ENCODE measurements at places on chromosomes 11 and 22.

- DNase-seq, result no peak
These were observed 704.0 kb downstream of the KCNA4 start for GRCh38 chr11:29312812-29313211.

GRCh38 chr11:103942646-103943045 lies 93.8 kb upstream of the DDI1 start:
- no peak for DNase-seq

DNA sequence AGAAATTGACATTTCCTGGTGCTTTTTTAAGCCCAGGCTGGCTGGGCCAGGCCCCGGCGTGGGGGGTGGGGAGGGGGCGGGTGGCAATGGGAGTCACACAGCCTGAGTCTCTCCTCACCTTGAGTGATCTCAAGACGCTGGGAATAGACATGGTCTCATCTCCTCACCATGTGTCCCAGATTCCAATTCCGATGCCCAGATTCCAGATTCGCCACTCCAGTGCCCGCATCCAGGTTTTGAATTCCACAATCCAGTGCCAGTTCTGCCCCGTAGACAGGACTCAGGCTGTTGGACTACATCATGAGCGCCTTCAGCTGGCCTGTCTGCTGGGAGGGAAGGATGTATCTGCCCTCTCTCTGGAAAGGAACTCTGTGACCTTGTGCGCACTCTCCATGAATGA lies 19.1 kb downstream of the KCNC1 start:
- no peak for DNase-seq

- DNase-seq, result no peak
These were observed 313 bp downstream of the PRCP start for GRCh38 chr11:82899957-82900276.

DNA sequence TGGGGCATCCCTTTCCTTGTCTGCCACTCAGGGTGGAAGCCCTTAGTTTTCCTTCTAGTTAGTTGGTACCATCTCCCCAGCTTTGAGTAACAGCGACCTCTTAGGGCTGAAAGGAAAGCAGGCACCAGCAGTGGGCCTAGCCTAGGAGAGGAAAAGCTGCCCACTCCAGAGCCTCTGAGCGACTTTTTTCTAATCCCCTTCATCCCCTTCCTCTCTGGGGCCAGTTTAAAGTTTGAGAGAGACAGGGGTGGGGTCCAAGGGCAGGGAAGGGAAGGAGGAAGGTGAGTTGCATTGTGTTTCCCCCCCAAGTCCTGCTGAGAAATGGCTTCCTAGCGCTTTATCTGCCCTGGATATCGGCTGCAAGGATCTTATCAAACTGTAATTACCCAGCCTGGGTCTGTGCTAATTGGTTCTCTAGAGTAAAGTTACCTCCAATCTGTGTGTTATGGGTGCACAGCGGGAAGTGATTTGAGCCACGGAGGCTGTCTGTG lies 573.9 kb upstream of the CADM1 start:
- no peak for DNase-seq

GRCh38 chr11:100119176-100119575 lies 567.9 kb upstream of the ARHGAP42 start:
- no peak for DNase-seq

GRCh38 chr22:38214302-38215056 lies 12.7 kb downstream of the MAFF start:
- DNase-seq, result peak; percentile 40

DNA sequence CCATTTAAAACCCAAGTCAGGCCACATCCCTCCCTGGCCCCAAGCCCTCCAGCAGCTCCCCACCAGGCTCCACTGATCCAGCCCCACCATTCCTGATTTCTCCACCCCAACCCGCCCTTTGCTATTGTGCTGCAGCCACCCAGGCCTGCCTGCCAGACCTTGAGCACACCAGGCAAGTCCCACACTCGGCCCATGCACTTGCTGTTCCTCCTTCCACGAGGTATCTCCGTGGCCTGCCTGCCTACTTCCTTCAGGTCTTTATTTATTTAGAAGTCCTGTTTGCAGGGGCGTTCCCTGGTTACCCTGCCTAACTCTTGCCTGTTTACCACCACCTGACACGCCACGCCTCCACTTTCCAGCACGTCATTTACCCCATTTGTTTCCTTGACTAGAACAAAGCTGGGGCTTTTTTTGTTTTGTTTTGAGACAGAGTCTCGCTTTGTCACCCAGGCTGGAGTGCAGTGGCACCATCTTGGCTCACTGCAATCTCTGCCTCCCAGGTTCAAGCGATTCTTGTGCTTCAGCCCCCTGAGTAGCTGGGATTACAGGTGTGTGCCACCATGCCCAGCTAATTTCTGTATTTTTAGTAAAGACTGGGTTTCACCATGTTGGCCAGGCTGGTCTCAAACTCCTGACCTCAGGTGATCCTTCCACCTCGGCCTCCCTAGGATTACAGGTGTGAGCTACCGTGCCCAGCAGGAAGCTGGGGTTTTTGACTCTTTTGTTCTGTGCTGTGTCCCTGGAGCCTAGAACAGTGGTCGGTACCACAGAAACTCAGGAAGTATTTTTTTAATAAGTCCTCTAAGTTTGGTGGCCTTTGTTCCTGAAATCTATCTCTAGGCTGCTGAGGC lies 6.7 kb downstream of the CENPM start:
- peak; percentile 90 for DNase-seq

DNA sequence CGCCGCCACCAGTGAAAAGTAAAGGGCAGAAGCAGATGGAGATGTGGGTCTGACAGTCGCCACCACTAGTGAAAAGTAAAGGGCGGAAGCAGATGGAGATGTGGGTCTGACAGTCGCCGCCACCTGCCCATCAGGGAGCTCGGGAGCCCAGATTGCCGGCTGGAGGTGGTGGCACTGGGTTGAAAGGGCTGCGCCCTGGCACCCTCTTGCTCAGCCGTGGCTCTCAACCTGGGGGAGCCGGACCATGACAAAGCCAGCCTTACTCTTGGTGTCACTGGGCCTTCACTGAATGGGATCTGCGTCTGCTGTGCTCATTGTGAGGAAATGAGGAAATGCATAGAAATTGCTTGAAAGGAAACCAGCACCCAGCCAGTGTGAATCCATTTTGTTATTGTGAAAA lies 36.3 kb downstream of the AP2A2 start:
- DNase-seq, result no peak

DNA sequence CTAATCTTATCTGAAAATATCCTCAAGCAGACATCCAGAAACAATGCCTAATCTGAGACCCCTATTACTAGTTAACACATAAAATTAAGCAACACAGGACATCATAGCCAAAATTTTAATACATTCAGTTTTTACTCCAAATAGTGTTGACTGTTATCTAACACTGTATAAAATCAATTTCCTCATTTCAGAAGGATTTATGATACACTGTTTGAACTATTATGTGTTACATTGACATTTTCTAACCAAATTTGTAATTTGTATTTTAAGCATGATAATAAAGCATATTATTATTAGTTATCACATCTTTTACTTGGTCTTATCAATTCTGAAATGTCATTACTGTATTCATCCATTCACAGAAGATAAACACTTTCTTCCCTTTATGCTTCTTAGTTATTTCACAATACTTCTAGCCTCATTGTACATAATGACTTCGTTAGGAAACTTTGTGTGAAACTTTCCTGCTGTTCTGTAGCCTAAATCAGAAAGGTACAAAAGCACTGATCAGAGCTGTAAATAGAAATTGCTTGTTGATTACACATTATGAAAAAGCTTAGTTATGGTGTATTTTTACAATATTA lies 1248.9 kb downstream of the JRKL start:
- DNase-seq, result no peak

Measured in stimulated activated CD8-positive, alpha-beta memory T cell treated with anti-CD3 and anti-CD28 coated beads, Interleukin-4, amount 100 ng/mL, for 4 hours (primary cell).